ENCODE measurements at places on chromosomes 7 and 10. TPM values are rescaled to one million over a fixed set of nuclear protein-coding genes. Genes with fewer than 3 reads are reported as not detected.

TCF7L2 gene
- 0.47 TPM for total RNA-seq

IGFBP1 gene
- 1.8 TPM for total RNA-seq

SLC13A4 gene
- total RNA-seq = not detected

SNX10 gene
- total RNA-seq = 17.9 TPM

HOXA5 gene
- total RNA-seq = 130 TPM

CPA1 gene
- not detected for total RNA-seq

SLC18A3 gene
- total RNA-seq = not detected

EPHB4 gene
- total RNA-seq = 43.6 TPM

RPEL1 gene
- total RNA-seq = not detected

CFAP46 gene
- not detected for total RNA-seq

ARHGAP19 gene
- 4.5 TPM for total RNA-seq

UNCX gene
- total RNA-seq = not detected

SP8 gene
- 1.4 TPM for total RNA-seq

- no peak for DNase-seq
Measured at GRCh38 chr7:44201813-44202212, 1.0 kb downstream of the YKT6 start.

DNA sequence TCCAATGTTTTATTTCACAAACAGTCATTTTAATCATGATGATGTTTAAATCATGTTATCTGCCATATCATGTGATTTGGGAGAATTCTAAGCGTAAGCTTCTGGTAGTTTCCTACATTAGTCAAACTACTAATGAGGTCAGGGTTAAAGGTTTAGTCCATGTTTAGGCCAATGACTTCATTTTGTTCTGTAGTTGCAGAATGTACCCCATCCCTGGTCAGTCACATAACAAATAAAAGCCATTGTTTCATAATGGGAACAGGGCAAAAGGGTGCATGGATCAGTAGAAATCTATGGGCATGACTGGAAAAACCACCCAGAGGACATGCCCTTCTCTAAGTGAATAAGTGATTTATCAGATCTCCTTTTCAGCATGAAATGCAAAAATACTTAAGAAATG lies 138.4 kb upstream of the ABCB5 start:
- no peak for DNase-seq

DNA sequence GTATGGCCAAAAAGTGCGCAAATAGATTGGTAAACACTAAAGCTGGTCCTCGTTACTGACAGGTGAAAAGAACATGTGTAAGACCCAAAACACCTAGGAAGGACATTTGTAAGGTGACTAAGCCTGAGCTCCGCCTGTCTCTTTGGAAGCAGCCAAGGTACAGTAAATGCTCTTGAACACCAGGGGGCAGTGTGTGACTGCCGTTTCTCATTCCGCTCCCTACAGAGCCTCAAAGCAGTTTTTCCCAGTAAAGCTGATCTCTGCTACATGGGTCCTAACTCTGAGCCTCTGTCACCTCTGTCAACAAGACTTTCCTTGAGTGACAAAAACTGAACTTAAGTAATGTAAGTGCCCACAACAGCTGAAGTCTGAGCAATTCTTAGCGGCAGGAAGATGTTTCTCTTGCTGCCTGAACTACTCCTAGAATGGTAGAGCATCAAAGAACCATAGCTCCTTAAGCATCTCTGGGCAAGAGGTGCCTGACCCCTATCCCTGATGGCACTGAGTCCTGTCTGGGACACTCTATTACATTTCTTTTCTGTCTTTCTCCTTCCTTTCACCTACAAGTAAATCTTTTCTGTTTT lies 238.0 kb upstream of the INHBA start:
- peak; percentile 77 for DNase-seq

DNA sequence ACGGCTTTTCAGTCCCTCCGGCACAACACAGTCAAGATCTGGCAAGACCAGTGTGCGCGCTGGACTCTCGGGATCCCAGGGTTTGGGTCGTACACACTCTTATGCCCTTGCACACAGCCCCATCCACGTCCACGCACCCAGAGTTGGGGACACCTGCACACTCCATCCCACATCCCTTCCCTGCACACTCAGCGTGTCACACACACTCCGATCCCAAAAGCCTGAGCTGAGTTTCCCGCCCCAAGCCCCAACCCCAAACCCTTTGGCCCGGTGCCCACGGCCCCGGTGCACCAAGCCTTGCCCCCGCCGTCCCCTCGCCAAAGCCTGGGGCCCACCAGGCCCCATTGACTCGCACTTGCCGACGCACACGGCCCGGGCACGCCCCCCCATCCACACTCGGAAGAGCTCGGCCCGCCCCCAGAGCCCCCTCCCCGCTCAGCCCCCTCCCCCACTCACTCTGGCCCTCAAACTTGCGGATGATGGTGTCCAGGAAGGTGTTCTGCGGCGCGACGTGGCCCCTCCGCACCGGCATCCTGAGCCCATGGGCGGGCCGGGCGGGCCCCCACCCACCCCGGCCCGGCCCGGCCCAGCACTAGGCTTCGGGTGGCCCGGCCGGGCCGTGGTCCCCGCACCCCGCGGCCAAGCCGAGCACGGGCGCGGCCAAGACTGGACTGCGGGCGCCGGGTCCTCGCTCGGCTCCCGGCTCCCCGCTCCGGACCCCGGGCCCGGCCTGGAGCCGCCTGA lies 567 bp downstream of the KCNH2 start:
- no peak for DNase-seq

DNA sequence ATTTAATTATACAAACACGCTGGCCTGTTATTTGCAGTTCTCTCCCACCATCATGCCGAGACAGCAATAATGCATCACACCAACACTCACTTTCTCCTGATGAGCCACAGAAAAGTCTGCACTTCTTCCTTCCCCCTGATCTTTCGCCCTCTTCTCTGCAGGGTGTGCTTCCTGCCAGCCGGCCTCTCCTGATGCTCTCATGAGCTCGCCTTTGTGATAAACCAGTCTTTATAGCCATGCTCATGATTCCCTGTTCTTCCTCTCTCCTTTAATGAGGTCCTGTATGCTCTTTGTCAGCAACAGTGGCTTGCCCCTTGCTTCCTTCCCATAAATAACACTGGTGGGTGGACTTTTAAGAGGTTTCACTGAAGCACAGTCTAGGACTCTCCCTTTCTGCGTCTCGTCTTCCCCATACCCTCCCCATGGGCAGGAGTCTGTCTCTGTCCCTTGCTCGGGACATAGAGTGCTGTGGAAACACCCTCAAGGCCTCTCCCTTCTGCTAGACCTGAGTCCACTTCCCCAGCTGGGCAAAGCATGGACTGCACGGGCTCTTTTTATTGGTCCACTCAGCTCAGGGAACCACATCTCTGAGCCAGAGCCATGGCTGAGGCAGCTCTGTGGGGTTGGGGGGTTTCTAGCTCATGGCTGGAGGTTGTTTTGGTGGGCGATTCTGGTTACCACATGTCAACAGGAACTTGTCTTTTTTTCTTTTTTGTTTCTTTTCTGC lies 133.9 kb downstream of the C10orf105 start:
- DNase-seq = no peak

GRCh38 chr10:91464500-91464899 lies 54.4 kb downstream of the HECTD2 start:
- DNase-seq = no peak

DNA sequence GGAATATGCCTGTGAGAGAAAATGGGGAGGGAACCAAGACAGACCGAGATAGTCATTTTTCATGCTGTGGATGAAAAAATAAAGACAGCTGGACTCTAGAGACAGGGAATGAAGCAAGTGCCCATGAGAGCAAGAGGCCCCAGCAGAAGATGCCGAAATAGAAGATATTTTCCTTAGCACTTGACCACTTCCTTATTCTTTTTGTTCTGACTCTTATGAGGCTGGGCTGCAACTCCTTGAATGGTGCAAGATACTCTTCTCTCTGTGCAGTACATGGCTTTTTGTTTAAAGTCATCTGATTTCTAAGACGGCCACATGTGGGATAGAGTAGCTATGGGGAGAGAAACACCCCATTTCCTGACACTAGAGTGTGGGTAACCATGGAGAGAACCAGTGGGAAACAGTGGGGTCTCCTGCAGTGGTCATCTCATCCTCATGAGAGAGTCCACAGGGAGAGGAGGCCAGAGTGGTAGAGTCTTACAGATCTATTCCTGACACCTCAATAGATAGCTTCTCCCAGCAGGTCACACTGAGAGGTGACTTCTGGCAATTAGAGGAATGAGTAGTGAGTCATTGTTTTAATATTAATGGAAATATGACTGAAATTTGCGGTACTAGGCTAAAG lies 18.0 kb upstream of the VCL start:
- no peak for DNase-seq

DNA sequence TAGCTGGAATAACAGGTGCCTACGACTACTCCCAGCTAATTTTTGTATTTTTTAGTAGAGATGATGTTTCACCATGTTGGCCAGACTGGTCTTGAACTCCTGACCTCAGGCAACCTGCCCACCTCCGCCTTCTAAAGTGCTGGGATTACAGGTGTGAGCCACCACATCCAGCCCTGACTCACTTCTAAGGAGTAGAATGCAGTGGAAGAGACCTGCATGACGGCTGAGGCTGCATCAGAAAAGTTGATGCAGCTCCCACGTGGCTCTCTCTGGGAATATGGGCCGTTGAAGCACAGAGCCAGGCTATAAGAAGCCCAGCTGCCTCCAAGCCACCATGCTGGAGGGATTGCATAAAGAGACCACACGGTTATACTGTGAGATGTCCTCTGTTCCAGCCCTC lies 21.6 kb upstream of the ASL start:
- no peak for DNase-seq

DNA sequence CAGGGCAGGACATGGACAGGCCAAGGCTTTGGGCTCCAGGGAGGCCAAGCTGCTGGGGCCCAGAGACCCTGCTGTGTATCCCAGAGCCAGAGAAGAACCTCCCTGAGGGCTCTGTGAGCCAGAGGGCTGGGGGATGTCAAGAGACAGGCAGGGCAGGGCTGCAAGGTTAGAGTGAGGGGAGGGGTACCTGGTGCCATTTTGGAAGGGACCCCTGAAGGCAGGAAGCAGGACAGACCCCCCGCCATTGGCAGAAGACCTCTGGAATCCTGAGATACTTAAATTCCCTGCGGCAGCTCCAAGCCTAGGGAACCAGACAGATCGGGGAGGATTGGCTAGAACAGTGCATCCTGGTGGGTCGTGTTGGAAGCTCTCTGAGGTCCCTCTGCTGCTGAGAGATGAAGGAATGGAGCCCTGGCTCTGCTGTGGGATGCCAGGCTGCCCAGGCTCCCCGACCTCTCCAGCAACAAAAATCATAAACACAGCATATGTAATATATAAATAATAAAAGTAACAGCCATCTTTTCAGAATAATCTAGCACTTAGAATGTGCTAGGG lies 75.0 kb downstream of the LHPP start:
- no peak for DNase-seq

DNA sequence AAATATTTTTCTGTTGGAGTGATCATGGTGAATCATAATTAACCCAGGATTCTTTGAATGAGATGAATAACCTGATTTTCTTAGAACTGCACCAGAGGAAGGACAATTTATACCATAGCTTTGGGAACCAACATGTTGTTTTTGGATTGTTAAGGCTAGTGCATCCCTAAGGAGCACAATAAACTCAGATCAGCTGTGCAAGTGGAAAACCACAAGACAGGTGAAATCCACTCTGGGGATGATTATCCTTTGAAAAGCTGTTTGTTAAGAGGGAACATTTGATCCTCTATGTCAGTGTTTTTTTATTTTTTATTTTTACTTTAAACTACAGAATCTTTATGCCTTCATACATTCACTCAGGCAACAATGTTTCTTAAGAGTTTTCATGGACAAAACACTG lies 232.1 kb upstream of the PCLO start:
- DNase-seq = no peak

- no peak for DNase-seq
Measured at GRCh38 chr7:18890134-18890533, 227.3 kb downstream of the TWIST1 start.

DNA sequence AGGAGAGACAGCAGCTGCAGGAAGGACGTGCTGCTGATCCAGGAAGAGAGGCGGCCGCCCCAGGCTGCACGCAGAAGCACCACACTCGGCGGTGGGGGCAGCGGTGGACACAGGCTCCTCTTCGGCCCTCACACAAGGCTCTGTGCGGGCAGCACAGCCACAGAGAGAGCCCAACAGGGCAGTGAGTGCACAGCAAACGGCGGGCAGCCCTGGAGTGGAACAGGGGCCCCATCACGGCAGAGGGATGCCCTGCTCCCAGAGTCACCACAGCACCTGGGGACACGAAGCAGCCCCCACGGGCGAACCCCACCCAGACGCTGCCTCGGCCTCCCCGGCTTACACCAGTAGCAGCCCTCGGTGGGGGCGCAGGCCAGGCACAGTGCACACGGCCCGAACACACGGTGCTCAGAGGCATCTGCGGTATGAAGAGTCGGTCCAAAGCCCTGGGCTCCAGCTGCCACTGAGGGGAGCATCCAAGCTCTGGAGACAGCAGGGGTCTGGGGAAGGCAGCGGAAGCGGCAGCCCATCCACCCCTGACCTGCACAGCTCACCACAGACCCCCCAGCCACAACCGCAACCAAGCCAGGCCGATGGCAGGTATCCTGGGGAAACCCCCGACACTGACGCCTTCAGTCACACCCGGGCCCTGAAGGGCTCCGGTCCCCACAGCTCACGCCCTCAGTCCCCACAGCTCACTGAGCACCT lies 16.8 kb downstream of the NUDT1 start:
- DNase-seq = no peak

DNA sequence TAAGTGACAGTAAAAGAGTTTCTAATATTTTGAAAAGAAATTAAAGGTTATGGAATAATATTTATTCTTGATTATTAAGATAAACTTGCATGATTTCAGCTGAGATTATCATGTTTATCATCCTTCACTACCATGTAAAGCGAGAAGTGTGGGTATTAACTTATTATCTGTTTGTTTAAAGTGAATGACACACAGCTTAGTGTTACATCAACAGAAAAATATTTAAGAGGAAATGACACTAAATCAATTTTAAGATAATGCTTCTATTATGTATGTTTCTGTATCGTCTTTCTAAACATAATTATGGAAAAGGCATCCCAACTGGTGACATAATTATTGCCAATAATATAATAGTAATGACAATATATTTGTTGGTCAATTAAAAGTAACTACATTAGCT lies 213.1 kb downstream of the PCDH15 start:
- no peak for DNase-seq
